ENCODE measurements at places on chromosomes 7 and 10. TPM values are rescaled to one million over a fixed set of nuclear protein-coding genes. Genes with fewer than 3 reads are reported as not detected.

RAMP3 gene
- total RNA-seq = 7.8 TPM

SLC26A5 gene
- total RNA-seq = not detected

TAS2R39 gene
- total RNA-seq = not detected

GRCh38 chr10:3172081-3172445, 519 bp downstream of the PITRM1 start:
- peak; percentile 1 for ATAC-seq

- ATAC-seq = no peak
These were observed 75.7 kb downstream of the SEMA3C start for GRCh38 chr7:80843018-80843677.

DNA sequence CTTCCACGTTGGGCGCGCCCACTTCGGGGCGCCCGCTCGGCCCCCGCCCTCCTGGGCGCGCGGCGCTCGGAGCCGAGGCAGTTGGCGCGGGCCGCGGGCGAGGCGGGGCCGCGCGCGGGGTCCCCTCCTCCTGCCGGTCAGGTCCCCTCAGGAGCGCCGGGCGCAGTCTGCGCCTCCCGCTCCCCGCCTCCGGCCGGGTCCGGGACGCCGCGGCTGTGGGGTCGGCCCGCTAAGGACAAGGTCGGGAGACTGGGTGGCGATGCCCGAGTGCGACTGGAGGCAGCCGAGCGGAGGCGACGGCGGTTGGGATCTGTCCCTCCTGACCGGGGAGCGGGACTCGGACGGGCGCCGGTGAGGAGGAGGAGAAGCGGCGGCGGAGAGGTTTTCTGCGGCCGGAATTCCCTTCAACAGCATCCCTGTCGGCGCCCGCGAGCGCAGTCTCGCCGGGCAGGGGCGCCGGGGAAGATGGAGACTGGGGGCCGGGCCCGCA, at the start of gene ATRNL1:
Gene ATRNL1 (plus strand): TSS at position 80 of the 490 bp plus-strand sequence. CDS start 386 bp downstream, at position 466.
- ATAC-seq = peak; percentile 59

DNA sequence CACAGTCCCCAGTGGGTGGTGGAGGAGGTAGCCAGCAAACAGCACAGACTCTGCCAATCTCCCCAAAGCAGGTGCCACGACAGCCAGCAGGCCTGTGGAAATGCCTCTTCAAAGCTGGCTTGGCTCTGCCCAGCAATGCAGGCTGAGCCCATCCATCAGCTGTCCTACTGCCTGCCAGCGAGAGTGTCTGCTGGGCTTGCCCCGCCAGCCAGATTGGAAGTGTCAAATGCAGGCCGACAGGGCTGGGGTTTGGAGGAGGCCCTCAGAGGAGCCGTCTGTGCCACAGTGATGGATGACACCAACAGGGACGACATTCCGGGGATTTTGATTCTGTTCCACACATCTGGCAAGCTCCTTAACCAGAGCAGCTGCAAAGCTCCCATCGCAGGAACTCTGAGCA, 16.7 kb downstream of the HABP2 start:
- no peak for ATAC-seq

GRCh38 chr10:93150990-93151547, 77.4 kb downstream of the CYP26A1 start:
- ATAC-seq = peak; percentile 23

DNA sequence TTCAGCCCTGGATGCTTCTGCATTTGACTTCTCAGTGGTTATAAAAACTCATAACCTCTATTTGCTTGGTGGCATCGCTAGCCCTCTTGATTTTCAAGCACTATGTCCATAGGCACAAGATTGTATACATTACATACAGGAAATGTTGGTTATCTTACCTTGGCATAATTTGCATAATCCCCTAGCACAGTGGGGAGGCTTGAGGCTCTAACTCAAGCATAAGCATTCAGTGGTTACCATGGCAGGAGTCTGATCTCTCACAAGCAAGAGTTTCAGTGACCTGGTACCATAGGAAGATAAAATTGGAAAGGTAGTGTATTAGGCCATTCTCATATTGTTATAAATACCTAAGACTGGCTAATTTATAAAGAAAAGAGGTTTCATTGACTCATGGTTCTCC, 121.8 kb downstream of the PLXDC2 start:
- no peak for ATAC-seq

DNA sequence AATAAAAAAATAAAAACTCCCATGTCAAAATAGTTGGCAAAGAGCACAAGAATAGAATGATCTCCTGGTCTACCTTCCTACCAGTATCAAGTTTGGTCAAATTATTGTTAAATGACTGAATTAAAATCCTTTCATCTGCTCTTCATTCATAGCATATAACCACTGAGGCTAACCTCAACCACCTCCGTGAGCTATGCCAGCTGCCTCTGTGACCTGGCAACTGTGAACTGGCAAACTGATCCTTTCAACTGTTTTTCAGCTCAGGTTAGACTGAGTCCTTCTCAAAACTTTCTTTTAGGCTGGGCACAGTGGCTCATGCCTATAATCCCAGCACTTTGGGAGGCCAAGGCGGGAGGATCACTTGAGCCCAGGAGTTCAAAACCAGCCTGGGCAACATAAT, 36.1 kb downstream of the NUDCD3 start:
- no peak for ATAC-seq

DNA sequence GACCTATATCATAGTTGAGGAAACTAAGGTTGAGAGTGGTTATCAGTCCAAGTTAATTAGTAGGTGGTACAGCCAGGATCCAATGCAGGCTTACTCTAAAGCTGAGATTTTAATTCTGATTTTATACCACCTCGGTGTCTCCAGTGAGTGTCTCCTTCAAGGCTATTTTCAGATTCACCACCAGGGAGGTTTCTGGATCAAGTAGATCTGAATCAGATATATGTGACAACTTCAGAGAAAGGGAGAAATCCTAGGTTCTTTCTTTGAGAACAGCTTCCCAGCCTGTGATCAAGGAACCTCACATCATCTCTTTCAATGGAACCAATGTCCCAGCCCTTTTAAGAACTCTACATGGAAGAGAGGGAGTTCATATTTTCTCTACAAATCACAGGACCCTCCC, 429.2 kb downstream of the SORCS3 start:
- no peak for ATAC-seq

Data from esophagus mucosa (tissue), 1 donor.